AG04449 (cell line): ENCODE measurements at places on chromosomes 5 and 9.

- DNase-seq, result peak; percentile 4
Measured at GRCh38 chr9:85310573-85310972, 431.2 kb downstream of the AGTPBP1 start.

GRCh38 chr5:151318850-151319732 lies 15.5 kb upstream of the SLC36A3 start:
- no peak for DNase-seq

DNA sequence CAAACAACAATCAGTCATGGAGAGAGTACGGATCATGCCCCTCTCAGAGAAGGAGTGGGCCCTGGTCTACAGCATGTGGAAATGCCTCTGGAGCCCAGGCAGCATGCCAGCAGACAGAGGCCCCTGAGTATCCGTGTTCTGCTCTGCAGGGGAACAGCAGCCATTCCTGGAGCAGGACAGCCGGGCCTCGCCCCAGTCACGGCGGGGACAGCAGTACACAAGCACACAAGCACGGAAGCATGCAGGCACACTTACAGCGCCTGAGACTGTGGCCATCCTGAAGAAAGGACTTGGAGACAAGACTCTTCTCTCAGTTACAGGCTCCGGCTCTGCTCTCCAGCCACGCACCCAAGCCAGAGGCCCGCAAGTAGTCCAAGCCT lies 102.6 kb upstream of the ALDH1B1 start:
- no peak for DNase-seq

GRCh38 chr5:96576876-96577275 lies 85.3 kb upstream of the CAST start:
- DNase-seq, result no peak

DNA sequence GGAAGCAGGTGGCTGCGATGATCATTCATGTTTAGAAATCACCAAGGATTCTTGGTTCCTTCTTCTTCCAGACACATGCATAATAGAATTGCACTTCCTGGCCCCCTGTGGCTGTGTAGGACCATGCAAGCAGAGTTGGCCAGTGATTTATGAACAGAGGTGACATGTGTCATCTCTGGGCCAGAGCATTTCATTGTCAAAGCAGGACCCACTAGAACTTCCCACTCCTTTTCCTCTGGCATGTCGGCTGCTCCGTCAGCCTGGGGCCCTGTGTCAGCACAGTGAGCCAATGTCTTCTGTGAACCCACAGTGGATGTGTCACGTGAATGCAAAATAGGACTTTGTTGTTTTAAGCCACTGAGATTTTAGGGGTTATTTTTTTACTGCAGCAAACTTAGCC lies 59.2 kb downstream of the HSD17B3 start:
- DNase-seq, result no peak

DNA sequence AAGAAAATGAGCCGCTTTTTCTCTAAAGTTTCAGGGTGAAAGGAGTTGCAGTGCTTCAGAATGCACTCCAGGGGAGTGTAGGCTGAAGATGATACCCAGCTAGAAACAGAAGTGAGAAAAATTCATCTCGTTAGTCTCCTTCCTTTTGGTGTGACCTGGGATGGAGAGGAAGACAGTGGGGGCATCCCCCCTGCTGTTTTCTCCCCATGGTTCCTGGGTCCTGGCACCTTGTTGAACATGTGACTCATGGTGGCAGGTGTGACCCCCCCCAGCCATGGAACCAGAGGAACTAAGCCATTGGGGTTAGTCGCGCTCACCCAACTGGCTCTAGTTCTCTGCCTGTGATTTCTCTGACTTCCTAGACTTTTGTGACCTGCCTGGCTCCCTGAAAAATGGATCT lies 424.6 kb downstream of the CSNK1G3 start:
- DNase-seq, result no peak

- DNase-seq, result no peak
Measured at GRCh38 chr9:132023419-132024180, 56.1 kb downstream of the MED27 start.

- DNase-seq, result no peak
Measured at GRCh38 chr9:87461256-87461655, 36.4 kb upstream of the DAPK1 start.

- no peak for DNase-seq
Measured at GRCh38 chr9:126947529-126947928, 32.9 kb downstream of the RALGPS1 start.

- DNase-seq, result no peak
Measured at GRCh38 chr9:12961276-12961809, 186.5 kb downstream of the LURAP1L start.

GRCh38 chr5:63439537-63439936 lies 522.7 kb downstream of the HTR1A start:
- no peak for DNase-seq

- DNase-seq, result no peak
Measured at GRCh38 chr5:14534773-14535172, 46.8 kb upstream of the OTULINL start.

GRCh38 chr5:156208271-156208670 lies 118.7 kb upstream of the SGCD start:
- no peak for DNase-seq

DNA sequence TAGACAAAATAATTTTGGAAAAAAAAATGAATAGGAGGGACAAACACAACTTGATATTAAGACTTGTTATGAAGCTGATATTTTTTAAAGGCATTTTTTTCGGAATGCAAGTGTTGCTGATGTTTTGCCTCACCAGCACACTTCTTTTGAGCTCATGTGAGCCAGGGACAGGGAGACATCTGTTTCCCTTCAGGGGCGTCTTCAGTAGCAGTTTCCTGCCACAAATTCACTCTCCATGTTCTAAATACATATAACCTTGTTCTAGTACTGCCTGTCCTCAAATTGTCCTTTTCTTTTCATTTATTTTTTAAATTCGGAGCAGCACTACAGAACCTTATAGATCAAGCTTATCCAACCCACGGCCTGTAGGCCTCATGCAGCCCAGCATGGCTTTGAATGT lies 316.0 kb upstream of the PAPPA start:
- no peak for DNase-seq

- no peak for DNase-seq
Measured at GRCh38 chr9:123375469-123376132, 19.6 kb downstream of the CRB2 start.

GRCh38 chr5:160921-161802 lies 30.1 kb upstream of the LRRC14B start:
- DNase-seq, result no peak

- DNase-seq, result no peak
Measured at GRCh38 chr5:64347309-64347708, 158.5 kb upstream of the RGS7BP start.

DNA sequence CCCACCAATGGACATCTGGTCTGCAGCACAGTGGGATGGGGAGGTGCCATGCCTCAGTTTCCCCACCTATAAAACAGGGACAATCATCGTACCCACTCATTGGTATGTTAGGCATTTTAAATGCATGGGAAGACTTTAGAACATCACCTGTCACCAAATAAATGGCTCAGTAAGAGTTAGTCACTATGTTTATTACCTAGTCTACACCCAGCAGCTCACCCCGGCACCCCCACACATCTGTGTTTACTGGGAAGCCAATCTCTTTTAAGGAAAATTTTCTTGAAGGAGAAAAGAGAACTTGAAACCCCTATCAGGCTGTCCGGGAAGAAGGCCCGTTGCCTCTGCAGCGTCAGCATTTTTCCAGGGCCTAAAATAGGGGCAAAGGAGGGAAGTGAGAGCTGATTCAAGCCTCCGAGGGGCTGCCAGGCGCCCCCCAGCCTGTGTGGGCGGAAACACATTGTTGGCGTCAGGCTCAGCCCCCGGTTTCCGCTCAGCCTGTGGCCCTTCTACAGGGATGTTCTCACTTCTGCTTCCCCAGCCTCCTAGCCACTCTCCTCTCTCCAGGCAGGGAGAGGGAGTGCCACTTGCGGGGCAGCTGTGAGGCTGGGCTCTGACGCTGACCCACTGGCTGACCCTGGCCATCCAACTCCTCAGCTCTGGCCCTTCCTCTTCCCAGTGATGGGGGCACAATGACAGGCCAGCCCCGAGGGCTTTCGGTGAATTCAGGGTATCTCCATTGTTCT lies 4.6 kb downstream of the CSF1R start:
- DNase-seq, result no peak

DNA sequence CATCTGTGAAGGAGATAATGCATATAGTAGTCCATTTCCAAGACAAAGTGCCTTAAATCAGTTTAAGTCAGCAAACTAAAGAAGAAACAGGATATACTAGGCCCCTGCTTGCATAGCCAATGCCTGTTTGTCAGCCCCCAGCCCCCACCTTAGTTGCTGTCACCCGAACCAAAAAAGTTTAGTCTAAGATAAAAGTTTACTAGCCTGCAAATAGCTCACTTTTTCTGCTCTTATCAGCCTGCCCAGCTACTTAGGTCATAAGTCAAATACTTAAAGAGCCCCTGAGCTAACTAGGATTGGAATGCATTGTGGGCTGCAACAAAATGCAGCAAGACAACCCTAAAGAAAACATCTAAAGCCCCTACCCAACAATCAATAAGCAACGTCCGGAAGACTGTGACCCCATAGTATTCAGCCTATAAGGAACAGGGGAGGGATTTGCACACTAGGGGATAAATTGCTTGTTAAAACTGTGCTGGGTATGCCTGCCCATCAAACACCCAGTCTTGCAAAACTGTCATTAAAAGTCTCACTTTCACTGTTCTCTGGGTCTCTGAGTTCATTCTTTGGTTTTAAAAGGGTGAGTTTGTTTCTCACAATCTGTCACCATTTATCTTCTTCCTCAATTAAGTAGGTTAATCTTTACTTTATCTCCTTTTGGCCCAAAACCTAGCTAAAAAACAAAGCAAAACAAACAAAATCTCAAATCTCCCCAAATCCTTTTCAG lies 92.4 kb upstream of the CEP78 start:
- no peak for DNase-seq

GRCh38 chr9:92483627-92484545 lies 1.6 kb upstream of the ASPN start:
- DNase-seq, result no peak
